ENCODE measurements at places on chromosomes 4 and X. TPM values are rescaled to one million over a fixed set of nuclear protein-coding genes. Genes with fewer than 3 reads are reported as not detected.

CT45A1 gene
- polyA plus RNA-seq, result 8.3 TPM

MYOZ2 gene
- 3.2 TPM for polyA plus RNA-seq

PRDM8 gene
- 1.1 TPM for polyA plus RNA-seq

TRIML1 gene
- 23.9 TPM for polyA plus RNA-seq

TLR1 gene
- 2.8 TPM for polyA plus RNA-seq

FAM9C gene
- polyA plus RNA-seq, result 4.7 TPM

Data from testis (tissue), 5 donors.